Activated CD4-positive, alpha-beta T cell treated with anti-CD3 and anti-CD28 coated beads, Interleukin-2, amount 10 ng/mL, durations not matched to agents 7 days and 5 days (primary cell): ENCODE measurements at places on chromosomes 1 and 21.

- DNase-seq: no peak
These were observed 22.0 kb downstream of the SELL start for GRCh38 chr1:169689395-169689794.

GRCh38 chr1:40067023-40067422, 26.5 kb downstream of the CAP1 start:
- no peak for DNase-seq

DNA sequence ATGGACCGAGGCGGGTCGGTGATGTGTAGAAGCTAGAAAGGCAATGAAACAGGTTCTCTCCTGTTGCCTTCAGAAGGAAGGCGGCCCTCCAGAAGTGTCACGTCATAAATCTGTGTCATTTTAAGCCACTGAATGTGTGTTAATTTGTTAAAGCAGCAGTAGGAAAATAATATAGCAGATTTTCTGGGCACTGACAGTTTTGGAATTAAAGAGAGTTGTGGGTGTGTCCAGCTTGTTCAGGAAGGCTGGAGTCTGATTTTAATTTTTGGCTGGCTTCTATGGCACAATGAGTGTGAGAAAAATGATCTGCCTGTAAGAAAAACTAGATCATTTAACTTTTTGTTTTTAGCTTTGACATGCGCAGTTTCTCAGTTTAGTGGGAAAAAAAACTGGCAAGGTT, 177.3 kb downstream of the EDEM3 start:
- DNase-seq: no peak

DNA sequence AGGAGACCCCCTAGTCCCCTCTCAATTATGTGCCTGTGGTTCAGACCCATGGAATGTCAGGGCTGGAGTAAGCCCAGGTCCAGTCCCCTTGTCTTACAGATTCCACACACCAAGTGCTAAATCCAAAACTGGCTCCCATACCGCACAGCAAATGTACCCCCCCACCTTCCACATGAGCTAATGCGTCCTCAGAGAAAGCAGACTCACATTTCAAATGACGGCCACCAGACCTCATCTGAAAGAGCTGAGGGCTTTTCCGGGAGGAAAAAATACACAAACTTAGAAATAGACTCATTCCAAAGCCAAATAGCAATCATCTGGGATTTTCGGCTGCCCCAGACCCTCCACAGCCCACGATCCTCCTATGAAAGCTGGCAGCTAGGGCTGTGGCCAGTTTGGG, 12.8 kb upstream of the CNTN2 start:
- no peak for DNase-seq

DNA sequence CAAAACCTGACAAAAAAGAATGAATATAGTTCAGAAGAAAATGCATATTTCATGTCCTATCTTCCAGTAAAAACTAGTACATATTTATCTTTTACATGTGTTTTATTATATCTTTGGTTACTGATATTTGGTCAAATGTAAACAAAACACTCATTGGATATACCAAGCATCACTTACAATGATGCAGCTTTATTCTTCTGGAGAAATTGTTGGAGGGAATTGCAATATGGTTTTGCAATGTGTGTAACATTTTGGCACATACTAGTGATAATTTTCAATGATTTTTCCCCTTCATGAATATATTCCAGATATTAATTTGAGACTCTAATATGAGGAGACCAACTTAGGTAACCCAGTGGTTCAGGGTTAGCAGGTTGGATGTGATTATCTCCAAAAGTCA, 146.1 kb downstream of the ZC3H11B start:
- no peak for DNase-seq

- no peak for DNase-seq
These were observed 8.2 kb downstream of the ADORA1 start for GRCh38 chr1:203135636-203136305.

- DNase-seq: no peak
These were observed 127.3 kb upstream of the ADGRL4 start for GRCh38 chr1:79133774-79134364.

- DNase-seq: no peak
These were observed 155.1 kb downstream of the IGSF21 start for GRCh38 chr1:18262726-18263125.

GRCh38 chr1:183019860-183020259, 3.4 kb upstream of the LAMC1 start:
- no peak for DNase-seq
